ENCODE measurements at places on chromosomes 16 and 17.

DNA sequence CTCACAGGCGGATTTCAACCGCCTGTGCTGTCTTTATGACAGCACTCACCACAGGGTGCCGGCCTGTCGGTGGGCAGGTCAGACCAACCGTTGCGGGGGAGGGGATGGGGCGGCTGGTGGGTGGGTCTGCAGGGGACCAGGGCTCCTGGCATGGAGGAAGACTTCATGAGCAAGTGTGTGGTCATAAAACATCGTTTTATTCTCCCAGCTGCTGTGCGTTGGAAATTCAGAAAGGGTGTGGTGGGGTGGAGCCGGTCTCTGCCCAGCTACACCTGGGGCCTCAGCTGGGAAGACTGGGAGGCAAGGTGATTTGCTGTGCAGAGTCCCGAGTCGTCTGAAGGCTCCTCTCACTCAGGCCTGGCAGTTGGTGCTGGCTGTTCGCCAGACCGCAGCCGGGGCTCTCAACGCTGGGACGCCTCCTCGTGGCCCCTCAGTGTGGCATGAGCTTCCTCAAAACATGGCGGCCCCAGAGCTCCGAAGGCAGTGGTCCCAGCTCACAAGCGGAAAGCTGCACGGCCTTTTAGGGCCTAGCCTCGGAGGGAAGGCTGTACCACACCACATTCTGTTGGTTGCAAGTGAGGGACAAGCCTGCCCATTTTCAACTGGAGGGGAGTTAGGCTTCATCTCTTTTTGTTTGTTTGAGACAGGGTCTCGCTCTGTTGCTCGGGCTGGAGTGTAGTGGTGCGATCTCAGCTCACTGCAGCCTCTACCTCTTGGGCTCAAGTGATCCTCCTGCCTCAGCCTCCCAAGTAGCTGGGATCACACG lies 45.8 kb upstream of the GSE1 start:
- no peak for DNase-seq

GRCh38 chr16:26818393-26818792 lies 248.3 kb upstream of the C16orf82 start:
- DNase-seq = no peak

GRCh38 chr17:48754500-48755261 lies 26.1 kb upstream of the HOXB13 start:
- no peak for DNase-seq

DNA sequence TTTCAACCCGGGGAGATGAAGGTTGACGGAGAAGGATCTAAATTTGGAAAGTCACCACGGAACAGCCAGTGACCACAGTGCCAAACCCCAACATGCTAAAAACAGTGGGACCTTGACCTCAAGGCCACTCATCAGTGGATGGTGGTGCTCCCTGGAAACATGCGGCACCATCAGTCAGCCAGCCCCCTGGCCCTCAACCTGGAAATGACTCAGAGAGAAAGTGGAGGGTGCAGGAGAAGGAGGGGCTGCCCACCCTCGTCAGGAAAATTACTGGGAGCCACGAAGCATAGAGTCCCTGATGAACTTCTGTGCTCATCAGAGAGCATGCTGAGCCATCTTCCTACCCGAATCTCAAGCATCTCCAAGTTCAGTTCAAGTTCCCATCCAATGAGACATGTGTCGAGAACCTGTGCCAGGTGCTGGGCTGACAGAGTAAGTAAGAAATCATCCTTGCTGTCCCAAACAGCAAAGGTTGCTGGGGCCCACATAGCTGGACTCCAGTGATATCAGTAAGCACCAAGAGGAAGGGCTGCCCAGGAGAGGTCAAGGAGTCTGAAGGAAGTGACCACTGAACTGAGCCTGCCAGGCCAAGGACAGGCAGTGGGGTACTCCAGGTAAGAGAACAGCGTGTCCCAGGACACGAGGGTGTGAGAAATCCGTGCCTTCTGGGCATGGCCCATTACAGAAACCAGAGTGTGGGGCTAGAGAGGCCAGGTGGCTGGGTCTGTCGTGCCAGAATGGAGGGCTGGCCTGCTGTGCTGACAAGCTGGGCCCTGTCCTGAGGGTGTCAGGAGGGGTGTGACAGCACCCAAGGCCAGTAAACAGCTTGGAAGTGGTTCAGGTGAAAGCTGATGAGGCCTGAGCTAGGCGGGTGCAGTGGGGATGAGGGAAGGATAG lies 5.2 kb downstream of the PECAM1 start:
- no peak for DNase-seq

DNA sequence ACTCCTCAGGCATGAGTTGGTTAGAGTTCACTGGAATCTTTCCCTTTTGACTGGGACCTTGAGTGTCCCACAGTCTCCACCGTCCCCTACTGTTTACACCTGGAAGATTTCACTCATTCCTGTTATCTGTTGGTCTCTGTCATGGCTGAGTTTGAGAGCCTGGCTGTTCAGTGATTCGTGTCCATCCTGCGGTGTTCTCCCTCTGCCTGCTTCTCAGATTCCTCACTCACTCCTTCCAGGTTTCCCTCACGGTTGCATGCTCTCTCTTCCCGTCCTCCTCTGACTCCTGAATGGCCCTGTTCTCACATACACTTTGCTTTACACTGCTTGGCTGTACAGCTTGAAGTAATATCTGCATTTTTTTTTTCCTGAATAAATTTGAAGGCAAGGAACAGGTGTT lies 24.5 kb downstream of the OR1D5 start:
- no peak for DNase-seq

GRCh38 chr17:40350689-40351358 lies 13.7 kb downstream of the GJD3 start:
- no peak for DNase-seq

GRCh38 chr17:4900231-4901107 lies 1.1 kb downstream of the C17orf107 start:
- DNase-seq = peak; percentile 32

GRCh38 chr17:40251576-40251975 lies 32.5 kb downstream of the WIPF2 start:
- DNase-seq = no peak

DNA sequence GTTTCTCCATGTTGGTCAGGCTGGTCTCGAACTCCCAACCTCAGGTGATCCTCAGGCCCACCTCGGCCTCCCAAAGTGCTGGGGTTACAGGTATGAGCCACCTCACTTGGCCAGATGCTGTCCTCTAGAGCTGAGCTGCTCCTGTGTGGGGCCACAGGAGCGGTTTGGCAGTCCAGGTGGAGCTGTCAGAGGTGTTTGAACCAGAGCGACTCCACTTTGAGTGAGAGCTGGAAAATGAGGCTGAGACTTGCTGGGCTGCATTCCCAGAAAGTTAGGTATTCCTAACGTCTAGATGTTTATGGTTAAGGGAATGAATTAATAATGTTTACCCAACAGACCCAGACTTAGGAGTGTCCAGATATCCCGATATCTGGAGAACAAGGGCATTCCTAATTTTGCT lies 16.8 kb upstream of the PSMD7 start:
- DNase-seq = no peak

GRCh38 chr16:78579020-78579419 lies 479.6 kb downstream of the WWOX start:
- no peak for DNase-seq

DNA sequence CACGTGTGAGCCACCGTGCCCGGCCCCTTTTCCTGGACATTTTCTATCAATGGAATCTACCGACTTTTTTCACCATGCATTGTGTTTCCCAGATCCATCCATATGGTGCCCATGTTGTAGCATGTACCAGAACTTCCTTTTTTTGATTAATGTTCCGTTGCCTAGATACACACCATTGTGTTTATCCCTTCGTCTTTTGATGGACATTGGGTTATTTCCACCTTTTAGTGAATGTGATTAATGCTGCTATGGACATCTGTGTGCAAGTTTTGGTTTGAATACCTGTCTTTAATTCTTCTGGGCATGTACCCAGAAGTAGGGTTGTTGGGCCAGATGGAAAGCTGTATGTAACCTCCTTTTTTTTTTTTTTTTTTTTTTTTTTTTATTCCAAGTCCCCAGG lies 79.8 kb downstream of the NT5M start:
- no peak for DNase-seq

- no peak for DNase-seq
Observed at GRCh38 chr16:58187092-58187491, 10.8 kb downstream of the CSNK2A2 start.

GRCh38 chr16:81813648-81814047 lies 34.6 kb downstream of the PLCG2 start:
- no peak for DNase-seq

GRCh38 chr17:77890771-77891170 lies 67.7 kb upstream of the TNRC6C start:
- DNase-seq = no peak

- DNase-seq = no peak
Observed at GRCh38 chr17:2174468-2175293, 119.8 kb downstream of the HIC1 start.

GRCh38 chr17:10059684-10060211 lies 138.7 kb downstream of the GAS7 start:
- no peak for DNase-seq

DNA sequence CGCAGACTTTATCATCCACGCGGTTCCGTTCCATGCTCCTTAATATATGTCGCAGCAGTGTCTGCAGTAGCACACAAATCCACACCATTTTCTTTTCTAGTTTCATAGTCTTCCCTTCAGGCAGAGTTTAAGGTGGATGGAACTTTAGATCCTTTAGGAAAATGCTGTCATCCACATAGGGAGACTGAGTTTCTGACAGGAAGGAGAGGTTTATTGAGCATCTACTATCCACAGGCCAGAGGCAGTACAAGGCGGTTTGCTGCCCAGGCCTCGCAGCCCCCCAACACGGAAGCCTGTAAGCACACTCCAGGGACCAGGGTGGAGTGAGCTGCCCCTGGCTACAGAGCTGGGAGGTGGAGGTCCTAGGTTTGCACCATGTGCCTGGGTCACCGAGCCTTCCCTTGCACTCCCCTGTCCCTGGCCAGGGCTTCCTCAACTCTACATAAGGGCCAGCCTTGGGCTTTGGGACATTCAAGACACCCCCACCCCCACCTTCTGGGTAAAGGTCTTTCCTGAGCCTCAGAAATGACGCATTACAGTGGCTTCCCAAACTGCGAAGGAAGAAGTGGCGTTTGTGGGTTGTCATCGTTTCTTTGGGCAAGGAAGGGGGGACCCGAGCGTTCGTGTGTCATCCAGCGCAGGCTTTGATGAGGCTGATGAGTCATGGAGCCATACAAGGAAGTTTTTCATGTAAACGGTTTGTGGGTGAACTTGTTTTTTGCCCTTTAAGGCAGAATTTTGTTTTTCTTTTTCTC lies 146.5 kb upstream of the PLCG2 start:
- peak; percentile 58 for DNase-seq

- DNase-seq = no peak
Observed at GRCh38 chr17:66968916-66969315, 4.4 kb downstream of the CACNG4 start.

GRCh38 chr16:22646948-22647556 lies 136.4 kb downstream of the NPIPB5 start:
- no peak for DNase-seq

DNA sequence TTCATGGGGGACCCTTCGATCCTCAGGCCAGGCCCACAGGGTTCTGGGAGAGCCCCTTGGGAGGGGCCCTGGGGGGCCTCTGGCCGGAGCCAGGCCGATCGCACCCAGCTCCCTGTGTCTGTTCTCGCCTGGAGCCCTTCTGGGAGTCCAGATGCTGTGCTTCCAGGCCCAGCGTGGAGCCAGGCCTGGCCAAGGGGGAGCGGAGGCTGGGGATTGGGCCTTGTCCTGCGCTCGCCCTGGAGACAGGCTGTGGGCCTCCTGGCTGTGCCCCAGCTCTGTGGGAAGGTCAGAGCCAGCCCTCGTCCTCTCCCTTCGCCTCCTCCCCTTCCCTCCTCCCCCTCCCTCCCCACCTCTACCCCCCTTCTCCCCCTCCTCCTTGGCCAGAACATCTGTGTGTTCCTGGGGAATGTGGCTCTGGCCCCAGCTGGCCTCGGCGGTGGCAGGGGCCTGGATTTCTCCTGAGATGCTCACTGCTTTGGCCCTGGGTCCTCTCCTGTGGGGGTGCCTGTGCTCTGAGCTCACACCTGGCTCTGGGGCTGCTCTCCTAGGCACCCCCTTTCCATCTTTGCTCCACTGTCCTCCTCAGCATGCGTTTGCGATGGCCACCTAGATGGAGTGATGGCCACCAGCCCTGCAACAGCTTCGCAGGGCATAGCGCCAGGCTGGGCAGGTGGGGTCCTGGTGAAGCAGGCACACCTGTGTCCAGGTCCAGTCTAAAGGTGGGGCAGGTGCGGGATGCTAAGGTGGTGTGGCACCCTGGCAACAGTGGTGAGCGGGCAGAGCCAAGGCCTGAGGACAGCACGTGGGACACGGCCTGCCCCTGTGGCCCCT lies 90.6 kb upstream of the CIBAR2 start:
- DNase-seq = no peak

DNA sequence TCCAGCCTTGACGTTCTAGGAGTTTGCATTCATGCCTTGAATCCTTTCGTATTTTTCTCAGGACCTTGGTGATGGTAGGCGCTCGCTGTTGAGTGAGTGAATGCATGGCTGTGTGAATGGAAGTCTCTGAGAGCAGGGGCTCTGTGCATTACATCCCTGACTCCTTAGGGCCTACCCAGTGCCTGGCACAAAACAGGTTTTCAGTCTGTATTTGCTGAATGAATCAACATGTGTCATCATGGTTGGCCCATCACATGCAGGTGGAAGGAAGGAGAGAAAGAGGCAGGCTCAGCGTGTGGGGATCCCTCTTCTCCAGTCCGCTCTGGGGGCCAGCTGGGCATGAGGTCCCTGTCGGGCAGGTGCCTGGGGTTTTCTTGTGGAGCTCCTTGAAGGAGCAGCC lies 8.7 kb downstream of the RAP1GAP2 start:
- no peak for DNase-seq

- no peak for DNase-seq
Observed at GRCh38 chr17:77924757-77925336, 33.7 kb upstream of the TNRC6C start.
